ENCODE measurements at places on chromosomes 2 and 18.

DNA sequence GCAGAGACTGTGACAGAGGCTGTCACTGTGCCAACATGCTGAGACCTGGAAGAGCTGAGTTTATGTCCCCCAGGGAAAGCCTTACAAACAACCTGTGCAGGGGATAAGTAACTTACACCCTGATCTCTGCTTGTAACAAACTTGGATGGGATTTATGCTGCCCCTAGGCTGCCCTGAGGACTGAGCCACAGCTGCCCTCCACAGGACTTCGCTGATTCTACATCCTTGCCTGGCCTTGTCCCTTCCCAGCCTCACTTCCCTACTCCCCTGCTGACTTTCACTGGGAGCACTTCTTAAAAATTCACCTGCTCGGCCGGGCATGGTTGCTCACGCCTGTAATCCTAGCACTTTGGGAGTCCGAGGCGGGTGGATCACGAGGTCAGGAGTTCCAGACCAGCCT lies 45.9 kb upstream of the ASAP2 start:
- DNase-seq = no peak

DNA sequence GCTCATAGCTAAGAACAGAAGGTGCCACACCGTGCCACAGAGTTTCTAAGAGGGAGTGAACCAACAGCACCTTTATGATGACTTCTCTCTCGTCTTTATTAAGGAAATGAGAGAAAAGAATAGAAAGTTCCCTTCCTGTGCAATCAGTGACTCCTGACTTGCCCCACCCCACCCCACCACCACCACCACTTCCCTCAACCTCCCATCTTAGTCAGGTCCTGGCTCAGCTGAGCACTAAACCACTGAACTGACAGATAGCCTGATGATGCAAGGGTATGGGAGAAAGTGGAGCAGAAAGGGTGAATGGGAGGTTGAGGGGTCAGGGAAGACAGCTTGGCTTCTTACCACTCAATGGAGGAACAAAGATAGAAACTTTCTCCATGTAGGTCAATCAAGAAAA lies 75.2 kb upstream of the RMDN2 start:
- no peak for DNase-seq

DNA sequence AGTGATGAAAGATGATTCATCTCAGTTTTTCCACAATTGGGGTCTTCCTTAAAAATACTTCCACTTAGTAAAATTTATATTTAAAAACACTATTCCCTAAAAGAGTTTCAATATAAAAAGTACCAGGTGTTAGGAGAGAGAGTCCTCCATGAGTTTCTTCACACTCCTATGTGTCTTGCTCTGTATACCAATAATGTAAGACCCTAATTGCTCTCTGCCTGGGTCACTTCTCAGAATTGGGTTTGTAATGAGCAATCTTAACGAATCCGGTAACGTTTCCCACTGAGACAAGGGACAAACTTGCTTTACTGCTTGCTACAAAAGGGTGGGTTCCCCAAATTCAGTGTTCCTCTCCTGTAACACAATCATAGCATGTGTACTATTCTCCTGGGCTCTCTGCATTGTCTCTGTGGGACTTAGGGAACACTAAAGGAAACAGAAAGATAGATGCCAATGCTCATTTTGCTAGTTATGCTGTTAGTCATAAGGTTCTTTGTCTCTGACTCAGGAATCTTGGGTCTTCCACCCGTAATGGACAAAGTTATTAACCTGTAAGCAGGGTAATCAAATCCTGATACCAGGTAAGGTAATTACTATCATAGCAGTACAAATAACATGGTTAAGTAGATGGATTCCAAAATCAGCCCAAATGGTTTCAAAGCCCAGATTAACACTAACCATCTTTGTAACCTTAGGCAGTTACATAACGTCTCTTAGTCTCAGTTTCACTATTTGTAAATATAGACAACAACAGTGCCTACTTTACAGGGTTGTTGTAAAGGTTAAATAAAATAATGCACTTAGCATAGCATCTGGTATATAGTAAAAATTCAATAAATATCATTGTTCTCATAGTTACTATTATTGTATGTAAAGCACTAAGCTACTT lies 46.3 kb downstream of the ITSN2 start:
- no peak for DNase-seq

- no peak for DNase-seq
Observed at GRCh38 chr2:38301340-38301968, 75.6 kb downstream of the ATL2 start.

DNA sequence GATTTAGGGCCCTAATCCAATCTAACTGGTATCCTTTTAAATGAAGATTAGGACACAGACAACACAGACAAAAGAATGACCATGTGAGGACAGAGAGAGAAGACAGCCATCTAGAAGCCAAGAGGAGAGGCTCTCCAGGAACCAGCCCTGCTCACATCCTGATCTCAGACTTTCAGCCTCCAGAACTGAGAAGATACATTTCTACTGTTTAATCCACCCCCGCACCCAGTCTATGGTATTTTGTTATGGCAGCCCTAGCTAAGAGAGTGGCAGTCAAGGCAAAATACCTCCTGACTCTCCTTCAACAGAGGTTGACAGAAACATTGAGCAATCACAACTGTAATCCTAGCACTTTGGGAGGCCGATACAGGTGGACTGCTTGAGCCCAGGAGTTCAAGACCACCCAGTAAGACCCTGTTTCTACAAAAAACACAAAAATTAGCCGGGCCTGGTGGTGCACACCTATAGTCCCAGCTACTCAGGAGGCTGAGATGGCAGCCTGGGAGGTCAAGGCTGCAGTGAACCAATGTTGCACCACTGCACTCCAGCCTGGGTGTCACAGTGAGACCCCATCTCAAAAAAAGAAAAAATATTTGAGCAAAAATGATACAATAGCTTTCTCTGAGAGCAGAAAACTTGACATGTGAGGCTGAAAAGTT lies 34.7 kb downstream of the WDR33 start:
- no peak for DNase-seq

DNA sequence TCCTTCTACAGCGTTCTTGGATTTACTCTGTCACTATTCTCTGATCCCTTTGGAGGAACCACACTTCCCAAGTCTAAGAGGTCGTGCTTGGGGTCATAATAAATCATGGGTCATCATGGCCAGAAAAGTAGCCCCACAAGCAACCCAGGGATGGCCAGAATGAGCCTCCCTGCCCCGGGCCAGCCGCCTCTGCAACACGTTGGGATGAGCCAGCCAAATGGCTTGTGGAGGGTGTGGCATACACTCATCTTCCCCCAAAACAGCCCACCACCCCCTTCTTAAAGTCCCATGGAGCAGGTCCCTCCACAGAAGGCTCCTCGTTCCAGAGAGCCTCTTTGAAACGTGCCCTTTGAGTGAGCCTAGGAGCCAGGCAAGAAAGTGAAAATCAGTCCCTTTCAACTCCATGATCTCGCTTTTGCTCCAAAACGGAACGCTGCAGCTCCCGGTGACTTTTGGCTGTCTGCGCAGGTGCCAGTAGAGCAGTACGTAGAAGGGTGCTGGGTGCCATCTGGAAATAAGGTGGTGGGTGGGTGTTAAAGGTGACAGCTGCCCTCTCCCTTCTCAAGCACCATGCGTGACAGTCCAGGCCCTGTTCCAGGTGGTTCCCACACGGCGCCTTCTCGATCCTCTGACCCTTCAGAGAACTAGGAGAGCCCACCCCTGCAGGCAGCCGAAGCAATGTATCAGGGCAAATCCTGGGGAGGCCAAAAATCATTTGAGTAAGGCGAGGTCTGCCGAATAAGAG lies 48.5 kb upstream of the FOSL2 start:
- DNase-seq = no peak

DNA sequence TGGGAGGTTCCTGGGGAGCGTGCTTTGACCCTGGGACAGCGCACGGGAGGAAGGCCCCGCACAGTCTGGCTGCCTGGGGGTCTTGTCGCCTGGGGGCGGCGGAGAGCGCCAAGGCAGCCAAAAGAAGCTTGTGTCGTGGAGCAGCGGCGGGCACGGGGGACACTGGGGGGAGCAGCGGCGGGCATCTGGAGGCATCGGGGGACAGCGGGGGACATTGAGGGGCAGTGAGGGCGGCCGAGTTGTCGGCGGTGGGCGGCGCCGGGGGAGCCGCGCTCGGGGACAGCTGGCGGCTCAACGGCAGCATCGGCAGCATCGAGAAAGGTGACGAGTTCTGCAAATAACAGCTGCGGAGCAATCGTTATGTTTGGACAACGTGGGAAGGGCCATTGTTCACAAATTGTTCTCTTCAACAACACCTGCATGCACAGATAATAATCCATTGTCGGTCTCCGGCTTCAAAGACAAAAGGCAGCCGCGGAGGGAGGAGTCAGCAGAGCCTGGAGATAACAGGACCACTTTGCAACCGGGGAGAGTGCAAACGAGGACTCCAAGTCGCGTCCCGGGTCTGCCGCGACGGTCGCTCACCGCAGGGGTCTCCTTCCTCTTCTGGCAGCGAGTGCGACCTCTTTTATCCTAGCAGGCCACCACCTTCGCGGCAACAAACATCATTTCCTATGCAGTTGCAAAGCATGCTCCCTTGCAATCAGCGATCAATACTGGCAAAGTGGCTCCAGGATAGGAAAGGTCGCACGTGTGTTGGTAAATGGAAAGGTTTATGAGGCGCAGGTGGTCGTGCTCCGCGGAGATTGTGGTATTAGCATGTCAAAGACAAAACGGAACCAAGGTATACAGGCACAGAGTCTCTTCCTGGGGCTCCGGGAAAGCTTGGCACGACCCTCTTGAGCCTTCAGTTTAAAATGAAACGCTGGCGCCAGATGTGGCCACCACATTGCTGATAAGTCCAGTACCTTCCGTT lies 132.3 kb upstream of the DLX2 start:
- DNase-seq = no peak

GRCh38 chr2:199452260-199452990 lies 5.3 kb downstream of the SATB2 start:
- no peak for DNase-seq
